NCI-H510A treated with DMSO at 0.1 percent for 48 hours (cell line): ENCODE measurements at places on chromosomes 3 and 15.

DNA sequence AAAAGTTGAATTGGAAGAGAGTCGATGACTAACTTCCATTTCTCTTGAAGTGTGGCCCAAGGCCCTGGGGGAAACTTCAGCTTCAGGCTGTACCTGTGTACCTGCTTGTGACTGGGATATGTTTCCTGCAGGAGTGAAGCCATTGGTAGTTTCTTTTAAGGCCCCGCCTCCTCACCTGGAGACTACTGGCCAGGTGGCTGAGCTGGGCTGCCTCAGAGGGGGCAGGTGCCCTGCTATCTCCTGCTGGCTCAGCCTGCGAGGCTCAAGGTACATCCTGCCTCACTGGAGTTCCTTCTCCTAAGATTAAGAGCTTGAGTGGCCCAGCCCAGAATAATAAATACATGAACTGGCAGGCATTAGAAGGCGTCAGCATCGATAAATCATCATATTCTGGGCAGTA, 121.6 kb upstream of the ROPN1 start:
- DNase-seq, result no peak

DNA sequence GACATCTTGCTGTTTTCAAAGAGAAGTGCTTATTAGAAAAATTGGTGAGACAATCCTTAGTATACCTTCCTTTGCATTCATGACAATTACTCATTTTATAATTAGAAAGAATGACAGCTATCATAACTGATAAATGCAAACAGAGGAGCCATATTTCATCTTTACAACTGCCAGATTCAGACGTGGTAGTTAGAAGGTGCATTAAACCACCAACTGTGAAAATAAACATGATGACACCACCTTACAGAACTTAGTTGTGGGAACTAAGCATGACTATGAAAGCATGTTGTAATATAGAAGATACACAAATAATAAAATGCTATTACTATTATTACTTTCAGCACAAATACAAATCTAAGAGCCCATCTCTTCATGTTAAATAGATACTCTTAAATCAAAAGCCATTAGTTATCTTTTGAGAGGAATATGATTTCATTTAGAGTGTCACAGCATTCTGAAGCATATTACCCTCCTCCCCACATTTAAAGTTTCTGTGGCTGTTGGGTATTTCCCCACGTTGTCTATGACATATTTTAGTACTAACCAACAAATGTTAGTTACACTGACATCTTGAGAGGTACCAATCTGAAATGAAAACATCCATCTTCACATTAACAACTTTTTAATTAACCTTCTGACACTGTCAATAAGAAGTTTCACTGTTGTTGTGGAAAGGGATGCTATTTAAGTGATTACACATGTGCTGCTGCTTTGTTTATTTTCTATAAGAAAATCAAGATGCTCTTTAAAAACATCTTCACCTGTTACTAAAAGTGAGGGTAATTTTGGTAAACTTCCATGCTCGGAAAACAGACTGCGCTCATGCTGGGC, 163.8 kb downstream of the LSAMP start:
- no peak for DNase-seq

- no peak for DNase-seq
These were observed 21.7 kb downstream of the TMEM43 start for GRCh38 chr3:14146381-14147065.

GRCh38 chr15:81301815-81302399, 22.0 kb downstream of the STARD5 start:
- no peak for DNase-seq

DNA sequence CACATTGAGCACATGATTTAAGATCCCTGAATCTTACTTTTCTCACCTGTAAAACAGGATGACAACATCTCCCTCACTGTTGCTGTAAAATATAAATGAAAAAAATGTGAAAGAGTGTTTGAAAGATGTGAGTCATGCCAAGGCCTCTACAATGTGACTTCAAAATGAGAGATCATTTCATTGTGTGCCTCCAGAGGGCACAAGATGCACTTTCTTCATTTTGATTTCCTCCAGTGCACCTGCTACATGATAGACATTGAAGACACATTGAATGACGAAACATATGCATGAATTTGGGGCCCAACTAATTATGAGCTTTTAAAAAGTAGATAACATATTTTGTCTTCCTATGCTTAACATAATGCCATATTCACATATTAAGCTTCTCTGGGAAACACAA, 170.3 kb downstream of the MOBP start:
- no peak for DNase-seq

DNA sequence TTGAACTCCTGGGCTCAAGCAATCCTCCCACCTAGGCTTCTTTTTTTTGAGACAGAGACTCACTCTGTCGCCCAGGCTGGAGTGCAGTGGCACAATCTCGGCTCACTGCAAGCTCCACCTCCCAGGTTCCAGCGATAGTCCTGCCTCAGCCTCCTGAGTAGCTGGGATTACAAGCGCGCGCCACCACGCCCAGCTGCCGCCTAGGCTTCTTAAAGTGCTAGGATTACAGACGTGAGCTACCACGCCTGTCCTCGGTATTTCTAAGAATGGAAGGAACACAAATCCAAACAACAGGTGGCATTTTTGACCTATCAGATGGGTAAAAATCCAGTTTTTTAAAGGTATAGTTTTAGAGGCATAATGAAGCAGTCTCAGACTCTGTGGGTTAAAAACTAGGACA, 113.8 kb downstream of the ANP32A start:
- no peak for DNase-seq

DNA sequence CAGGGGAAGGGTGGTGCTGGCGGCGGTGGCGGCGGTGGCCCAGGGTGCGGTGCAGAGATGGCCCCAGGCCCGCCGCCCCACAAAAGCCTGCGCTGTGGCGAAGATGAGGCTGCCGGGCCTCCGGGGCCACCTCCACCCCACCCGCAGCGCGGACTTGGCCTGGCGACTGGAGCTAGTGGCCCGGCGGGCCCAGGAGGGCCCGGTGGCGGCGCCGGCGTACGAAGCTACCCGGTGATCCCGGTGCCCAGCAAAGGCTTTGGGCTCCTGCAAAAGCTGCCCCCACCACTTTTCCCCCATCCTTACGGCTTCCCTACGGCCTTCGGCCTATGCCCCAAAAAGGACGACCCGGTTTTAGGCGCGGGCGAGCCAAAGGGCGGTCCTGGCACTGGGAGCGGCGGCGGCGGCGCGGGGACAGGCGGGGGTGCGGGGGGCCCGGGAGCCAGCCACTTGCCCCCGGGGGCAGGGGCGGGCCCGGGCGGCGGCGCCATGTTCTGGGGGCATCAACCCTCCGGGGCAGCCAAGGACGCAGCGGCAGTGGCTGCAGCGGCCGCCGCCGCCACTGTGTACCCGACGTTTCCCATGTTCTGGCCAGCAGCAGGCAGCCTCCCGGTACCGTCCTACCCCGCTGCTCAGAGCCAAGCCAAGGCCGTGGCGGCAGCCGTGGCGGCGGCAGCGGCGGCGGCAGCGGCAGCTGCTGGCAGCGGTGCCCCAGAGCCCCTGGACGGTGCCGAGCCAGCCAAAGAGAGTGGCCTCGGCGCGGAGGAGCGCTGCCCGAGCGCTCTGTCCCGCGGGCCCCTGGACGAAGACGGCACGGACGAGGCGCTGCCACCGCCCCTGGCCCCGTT, 1.6 kb downstream of the SKOR1 start:
- no peak for DNase-seq

DNA sequence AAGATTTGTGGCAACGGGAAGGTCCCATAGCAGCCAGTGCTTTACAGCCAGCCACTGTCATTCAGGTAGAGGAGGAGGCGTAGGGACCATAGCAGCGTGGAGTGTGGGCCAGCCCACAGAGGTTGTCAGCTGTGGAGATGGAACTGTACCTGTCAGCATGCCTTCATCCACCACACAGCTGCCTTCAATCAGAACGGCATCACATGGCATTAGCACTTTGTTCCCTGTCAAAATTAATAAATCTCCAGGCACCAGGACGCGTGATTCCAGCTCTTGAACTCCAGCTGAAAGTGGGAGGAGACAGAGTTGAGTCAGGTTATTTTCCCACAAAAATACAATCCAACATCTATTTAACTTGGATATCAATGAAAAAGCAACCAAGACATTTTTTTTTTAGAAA, 84.0 kb downstream of the ATP13A4 start:
- DNase-seq, result no peak

DNA sequence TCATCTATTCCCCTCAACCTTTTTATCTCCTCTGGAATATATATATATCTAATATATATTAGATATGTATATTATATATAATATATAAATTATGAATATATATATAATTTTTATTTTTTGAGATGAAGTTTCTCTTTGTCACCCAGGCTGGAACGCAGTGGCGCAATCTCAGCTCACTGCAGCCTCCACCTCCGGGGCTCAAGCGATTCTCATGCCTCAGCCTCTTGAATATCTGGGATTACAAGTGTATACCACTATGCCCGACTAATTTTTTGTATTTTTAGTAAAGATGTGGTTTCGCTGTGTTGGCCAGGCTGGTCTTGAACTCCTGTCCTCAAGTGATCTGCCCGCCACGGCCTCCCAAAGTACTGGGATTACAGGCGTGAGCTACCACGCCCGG, 22.2 kb downstream of the PXYLP1 start:
- no peak for DNase-seq

DNA sequence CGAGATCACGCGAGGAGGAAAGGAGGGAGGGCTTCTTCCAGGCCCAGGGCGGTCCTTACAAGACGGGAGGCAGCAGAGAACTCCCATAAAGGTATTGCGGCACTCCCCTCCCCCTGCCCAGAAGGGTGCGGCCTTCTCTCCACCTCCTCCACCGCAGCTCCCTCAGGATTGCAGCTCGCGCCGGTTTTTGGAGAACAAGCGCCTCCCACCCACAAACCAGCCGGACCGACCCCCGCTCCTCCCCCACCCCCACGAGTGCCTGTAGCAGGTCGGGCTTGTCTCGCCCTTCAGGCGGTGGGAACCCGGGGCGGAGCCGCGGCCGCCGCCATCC, 1.1 kb upstream of the SETD5 start:
- peak; percentile 74 for DNase-seq

DNA sequence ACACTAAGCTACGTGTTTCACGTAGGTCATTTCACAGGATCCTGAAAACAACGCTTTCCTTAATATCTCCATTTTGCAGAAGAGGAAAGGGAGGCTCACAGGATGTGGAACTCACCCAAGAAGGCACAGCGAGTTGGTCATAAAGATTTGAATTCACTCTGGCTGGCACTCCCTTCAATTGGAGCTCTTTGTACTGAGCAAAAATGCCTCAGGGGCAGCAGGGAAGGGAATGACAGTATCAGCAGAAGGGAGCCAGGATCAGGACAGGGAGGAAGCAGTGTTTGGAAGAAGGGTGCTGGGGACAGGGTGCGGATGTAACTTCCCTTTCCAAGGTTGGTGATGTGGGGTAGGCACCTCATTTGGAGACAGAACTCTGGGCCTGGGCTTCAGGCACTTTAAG, 1.1 kb upstream of the ST6GAL1 start:
- DNase-seq, result no peak

DNA sequence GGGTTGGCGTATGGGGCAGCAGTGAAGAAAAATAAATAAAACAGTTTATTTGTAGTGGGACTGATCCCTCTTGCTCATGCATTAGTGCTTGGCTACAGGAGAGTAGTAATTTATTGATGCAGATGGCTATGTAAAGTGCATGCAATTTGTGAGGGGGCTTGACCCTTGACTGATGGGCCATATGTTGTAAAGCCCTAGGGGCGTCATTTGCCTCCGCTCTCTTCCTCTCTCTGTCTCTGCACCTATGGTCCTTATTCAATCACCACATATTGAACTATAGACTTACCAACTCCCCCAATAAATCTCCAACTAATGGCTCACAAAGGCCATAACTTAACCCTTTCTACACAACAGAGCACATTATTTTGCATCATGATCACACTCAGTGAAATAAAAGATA, 227.7 kb downstream of the ROBO2 start:
- no peak for DNase-seq

- DNase-seq, result no peak
These were observed 322.8 kb downstream of the NEK10 start for GRCh38 chr3:27046351-27046750.

GRCh38 chr3:129282727-129283327, 4.2 kb downstream of the HMCES start:
- no peak for DNase-seq

DNA sequence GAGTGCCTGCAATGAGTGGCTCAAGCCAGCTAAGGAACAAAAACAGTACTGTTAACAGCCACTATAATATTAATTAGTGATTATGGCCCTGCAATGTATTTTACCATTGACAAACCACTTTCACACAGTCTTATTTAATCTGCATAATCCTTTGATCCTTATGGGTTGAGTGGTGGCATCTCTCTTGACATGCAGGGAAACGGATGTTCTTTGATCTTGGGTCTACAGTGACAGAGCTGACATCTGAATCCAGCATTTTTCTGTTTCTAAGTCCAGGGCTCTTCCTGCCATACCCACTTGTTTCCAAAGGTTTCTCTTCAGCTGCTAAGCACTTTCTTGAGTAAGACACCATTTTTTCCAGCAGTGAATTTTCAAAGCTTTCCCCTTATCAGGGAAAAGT, 277.7 kb upstream of the ROPN1 start:
- no peak for DNase-seq

DNA sequence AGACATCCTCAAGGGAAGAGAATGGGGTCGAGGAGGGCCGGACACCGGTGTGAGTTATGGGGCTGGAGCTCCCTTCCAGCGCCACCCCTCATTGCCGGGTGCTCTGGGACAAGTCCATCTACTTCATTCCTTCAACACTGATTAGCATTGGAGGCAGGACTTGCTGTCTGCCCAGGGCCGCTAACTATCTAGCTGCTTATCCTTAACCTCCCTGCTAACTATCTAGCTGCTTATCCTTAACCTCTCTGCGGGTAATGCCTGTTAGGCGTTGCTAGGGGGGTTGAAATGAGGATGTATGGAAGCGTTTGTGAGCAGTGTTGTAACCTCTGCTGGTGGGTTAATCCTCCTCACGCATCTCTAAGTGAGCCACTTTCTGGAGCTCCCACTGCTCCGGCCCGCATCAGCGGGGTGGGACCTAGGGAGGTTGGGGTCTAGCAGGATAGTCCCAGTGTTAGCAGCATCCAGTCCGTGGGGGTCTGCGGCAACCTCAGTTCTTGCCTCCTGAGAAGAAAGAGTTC, 10.9 kb upstream of the CHAC1 start:
- no peak for DNase-seq

DNA sequence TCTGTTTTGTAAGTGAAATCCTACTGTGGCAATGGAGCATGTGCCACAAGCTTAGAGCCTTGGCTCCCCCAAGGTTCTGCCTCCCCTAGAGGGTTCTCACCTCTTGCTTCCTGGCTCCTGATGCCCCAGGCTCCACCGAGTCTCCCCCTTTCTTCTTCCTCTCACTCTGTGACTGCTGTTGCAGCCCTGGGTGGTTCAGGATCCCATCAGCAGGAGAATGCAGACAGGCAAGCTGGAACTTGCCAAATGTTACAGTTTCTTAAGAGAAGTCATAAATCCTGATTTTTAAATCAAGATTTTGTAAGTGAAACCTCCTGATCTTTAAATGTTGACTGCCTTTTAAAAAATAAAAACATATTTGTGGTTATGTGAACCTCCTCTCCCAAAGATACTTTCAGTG, 133.9 kb downstream of the CCNL1 start:
- DNase-seq, result no peak
